Pulmonary artery endothelial cell (primary cell): ENCODE measurements at places on chromosomes 1 and 21. TPM values are rescaled to one million over a fixed set of nuclear protein-coding genes. Genes with fewer than 3 reads are reported as not detected.

DNA sequence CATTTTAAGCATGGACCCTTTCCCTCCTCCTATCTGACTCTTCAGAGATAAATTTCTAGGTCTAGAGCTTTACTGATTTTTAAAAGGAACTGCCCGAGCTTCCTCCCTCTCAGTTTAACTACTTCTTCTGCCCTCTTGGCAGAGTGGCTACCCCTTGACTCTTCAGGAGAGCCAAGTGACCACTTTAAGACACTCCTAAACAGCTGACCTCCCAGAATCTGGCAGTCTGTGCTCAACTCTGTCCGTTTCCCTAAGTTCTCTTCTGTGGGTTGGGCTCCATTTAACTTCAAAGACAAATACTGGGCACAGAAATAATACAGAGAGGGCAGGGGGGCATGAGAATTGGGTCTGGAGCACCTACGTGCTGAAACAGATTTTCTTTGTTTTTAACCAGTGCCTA, 196.3 kb upstream of the FOXD3 start:
- DNase-seq, result no peak

GRCh38 chr1:5250336-5250735, 595.9 kb downstream of the AJAP1 start:
- no peak for DNase-seq

DNA sequence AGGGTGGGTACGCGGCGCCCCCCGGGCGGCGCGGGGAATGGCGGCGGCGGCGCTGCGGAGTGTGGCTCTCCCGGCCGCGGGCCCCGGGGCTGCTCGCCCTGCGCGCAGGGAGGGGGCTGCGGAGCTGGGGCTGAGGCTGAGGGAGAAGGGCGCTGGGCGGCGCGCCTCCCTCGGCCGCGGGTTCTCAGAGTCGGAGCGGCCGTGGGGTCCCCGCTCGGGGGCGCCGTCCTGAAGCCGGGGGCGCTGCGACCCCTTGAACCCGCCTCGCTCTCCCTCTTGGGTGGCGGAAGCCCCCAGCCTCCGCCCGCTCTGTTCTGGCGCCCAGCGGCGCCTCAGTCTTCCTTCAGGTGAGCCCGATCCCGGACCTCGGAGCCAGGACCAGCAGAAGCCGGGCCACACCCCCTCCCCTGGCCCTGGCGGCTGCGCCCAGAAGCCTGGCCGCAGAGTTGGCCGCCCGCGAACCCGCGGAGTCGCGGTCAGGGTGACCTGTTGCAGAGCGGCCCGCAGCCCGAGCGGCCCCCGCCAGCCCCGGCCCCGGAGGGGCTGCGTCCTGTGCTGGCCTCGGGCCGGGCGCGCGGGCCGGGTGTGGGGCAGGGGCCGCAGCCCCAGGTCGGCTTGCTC, 532 bp downstream of the RALGPS2 start:
- no peak for DNase-seq

- DNase-seq, result no peak
Measured at GRCh38 chr1:101506541-101507164, 269.8 kb downstream of the S1PR1 start.

DNA sequence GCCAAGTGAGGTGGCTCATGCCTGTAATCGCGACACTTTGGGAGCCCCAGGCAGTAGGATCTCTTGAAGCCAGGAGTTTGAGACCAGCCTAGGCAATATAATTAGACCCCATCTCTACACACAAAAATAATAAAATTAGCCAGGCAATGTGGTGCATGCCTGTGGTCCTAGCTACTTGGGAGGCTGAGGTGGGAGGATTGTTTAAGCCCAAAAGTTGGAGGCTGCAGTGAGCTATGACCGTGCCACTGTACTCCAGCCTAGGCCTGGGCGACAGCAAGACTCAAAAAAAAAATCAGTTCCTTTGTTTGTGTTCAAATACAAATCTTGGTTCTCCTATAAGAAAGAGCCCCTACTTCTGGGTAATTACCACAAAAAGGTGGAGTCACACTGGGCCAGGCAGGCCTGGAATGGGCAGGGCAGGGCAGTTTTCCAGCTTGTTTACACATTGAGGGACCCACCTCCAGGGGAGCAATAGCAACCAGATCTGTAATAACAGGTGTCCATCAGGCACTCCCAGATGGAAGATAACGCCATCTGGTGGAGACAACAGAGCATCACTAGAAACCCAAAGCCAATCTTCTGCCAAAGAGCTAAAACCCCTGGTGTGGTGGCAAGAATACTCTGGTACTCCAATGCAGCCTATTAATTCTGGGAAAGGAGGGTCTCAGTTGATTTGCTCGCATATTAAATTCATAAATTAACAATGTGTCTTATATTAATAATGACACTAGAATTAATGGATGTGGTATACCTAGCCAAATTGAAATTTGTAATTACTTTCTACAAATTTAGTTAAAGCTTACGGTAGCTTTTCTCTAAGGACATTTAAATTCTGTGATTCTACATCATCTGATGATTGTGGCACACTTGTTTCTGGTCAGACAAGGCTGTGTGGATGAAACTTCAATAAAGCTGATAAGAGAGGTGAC, 13.2 kb downstream of the PPP1R15B start:
- DNase-seq, result peak; percentile 58

GRCh38 chr1:190429932-190430331, 47.7 kb downstream of the BRINP3 start:
- DNase-seq, result no peak

DNA sequence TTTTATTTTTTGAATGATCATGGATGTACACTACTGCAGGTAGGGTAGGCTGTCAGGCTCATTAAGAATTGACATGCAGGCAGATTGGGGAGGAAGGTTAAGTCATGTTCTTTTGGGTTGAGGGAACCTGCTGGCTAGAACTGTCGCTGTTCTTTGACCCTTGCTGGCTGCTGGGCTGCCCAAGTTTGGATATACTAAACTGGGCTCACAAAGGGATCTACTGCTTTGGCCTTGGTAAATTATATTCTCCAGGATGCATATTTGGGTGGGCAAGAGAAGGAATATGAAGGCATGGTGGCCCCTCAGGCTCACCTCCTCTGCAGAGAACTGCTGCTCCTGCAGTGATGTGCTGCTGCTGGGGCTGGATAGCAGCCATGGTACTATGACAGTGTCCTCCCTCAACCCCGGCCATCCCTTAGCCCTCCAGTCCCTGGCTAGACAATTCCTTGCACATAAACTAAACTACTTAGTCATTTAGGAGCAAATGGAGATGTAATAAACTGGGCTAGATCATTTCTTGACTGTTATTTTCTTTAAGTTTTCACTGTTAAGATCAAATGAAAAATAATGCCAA, 6.1 kb downstream of the ATP1A1 start:
- no peak for DNase-seq

- DNase-seq, result no peak
Measured at GRCh38 chr1:150760013-150760412, 5.6 kb downstream of the CTSS start.

GRCh38 chr1:185325413-185325812, 8.4 kb upstream of the IVNS1ABP start:
- no peak for DNase-seq

- DNase-seq, result no peak
Measured at GRCh38 chr1:26913754-26914619, at the start of gene NR0B2. Gene NR0B2, minus strand, starts transcription at chr1:26913975. Its CDS starts 35 bp downstream, at chr1:26913940.

DNA sequence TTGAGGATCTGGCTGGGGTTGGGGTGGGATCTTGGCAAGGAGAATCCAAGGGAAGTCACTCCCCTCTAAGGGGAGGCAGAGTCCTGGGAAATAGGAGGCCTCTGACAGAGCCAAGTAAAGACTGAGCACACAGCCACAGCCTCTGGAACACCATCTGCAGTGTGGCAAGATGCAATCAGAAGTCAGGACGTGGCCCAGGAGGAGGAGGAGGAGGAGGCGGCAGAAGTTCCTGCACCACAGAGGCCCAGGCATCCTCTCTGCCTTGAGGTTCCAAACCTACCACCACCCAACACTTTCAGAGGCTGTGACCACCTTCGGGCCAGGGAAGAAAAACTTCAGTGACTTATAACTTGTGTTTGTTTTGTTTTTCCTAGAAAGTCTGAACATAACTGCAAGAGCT, 23.7 kb upstream of the KCNE2 start:
- no peak for DNase-seq

DNA sequence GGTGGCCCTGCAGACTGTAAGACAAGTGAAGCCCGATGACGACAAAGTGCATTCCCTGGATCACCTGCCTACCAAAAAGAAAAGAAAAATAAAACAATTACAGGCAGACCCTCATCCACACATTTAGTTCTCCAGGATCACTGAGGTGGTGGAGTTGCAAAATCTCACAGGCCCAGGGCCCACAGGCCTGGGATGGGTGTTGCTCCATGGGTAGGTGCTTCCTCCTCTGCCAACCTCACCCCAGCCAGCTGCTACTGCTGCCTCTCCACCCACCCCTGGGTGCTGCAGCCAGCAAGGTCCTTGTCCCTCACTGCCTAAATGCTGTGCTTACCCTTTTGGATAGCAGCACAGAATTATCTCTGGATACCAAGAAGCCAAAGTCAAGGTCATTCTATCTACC, 146.4 kb upstream of the GALNT2 start:
- no peak for DNase-seq

- no peak for DNase-seq
Measured at GRCh38 chr21:38384675-38385426, 113.4 kb downstream of the ERG start.

DNA sequence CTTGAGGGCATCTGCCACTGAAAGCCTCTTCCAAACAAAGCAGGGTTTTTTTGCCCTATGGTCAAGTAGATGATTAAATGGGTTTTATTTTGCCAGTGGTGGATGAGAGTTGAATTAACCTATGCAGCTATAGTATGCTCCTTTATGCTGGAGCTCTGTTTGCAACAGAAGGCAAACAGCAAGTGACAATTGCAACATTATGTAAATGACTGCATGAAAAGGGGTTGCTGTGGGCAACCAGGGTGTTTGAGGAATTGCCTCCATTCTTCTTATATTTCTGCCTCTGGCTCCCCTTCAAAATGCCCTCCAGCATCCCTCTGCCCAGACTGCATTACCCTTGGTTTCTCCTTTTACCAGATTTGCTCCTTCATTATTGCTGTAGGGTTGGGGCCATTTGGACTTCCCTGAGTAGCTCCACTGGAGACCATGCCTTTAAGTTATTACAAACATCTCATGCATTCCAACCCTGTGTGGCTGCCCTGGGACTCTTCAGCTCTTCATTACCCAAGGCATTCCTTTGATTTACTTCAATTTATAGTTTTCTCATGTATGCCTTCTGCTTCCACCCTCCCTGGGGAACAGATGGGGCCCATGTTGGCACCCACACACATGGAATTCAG, 398.4 kb downstream of the PRDM2 start:
- no peak for DNase-seq

DNA sequence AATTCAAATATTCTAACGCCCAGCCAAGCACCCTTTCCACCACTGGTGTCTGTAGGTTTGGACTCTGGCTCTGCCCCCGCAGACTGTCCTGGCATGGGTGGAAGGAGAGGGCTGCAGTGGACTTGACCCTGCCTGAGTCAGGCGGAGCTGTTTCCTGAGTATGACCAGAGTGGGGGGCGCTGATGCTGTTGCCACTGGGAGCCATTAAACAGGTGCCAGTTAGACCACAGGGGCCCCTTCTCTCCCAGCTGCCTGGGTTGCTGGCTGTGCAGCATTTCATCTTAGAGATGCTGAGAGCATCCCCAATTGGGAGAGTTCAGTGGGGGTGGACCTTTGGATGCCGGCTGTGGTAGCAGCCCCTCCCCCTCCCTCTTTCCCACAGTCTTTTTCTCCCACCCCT, 539.5 kb downstream of the MATN1 start:
- DNase-seq, result no peak

DNA sequence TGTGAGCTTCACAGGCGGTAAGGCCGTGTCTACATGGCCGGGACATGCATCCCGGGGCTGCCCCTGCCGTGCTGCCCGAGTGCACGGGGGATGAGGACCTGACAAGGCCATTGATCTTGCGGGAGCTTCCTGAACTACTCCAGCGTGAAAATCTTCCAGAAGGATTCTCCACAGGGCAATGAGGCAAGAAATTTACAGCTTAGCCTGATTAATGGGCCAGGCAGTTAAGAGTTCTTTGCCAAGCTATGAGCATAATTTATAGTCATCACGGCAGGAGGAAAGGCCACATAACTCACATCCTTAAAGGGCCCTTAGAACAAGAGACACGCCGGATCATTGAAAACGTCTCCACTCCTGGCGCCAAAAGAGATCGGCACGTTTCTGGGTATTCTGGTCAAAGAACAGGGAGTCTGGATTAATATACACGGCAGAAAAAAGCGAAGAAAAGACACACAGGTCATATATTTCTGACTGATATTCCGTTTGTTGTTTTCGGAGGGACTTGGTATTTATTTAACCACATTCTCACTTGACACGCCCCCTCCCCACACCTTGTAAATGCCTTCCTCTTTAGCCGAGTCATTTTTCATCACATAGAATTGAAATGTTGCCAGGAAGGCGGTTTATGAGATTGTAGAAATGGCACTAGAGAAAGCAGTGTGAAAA, 180.5 kb downstream of the DYRK1A start:
- no peak for DNase-seq

Gene NUCKS1
- total RNA-seq, result 162 and 182 TPM in 2 replicates

Gene KRTAP19-1
- total RNA-seq, result not detected in 2 replicates

Gene LCE3C
- total RNA-seq, result not detected in 2 replicates

Gene PTGS2
- total RNA-seq, result 4.9 and 10.0 TPM in 2 replicates

Gene PCP4
- not detected in 2 replicates for total RNA-seq

Gene HAX1
- 118 and 122 TPM in 2 replicates for total RNA-seq

Gene IL12RB2
- not detected in 2 replicates for total RNA-seq

Gene LCE1D
- total RNA-seq, result not detected in 2 replicates

Gene APCS
- not detected in 2 replicates for total RNA-seq

Gene WDR64
- total RNA-seq, result not detected in 2 replicates
